Activated CD4-positive, alpha-beta T cell treated with anti-CD3 and anti-CD28 coated beads, Interleukin-2, Interleukin-6, amounts not matched to agents 100 ng/mL and 50 ng/mL, durations not matched to agents 16 hours and 8 hours (primary cell): ENCODE measurements at places on chromosomes 16 and 17.
A peak's percentile ranks its signal among the peaks of the same experiment; 100 is the strongest.

- DNase-seq: peak; percentile 65
These were observed at the start of gene PRSS21 for GRCh38 chr16:2816751-2817339. TSS of gene PRSS21 (plus strand) at chr16:2817237. CDS start at chr16:2817269, 32 bp downstream.

GRCh38 chr16:67901734-67902133 lies 8.7 kb downstream of the PSKH1 start:
- DNase-seq: no peak

GRCh38 chr16:64453646-64454045 lies 668.2 kb downstream of the CDH11 start:
- DNase-seq: no peak

GRCh38 chr16:27221576-27222248 lies 18.4 kb downstream of the KDM8 start:
- no peak for DNase-seq

- no peak for DNase-seq
These were observed 91.2 kb downstream of the GNAO1 start for GRCh38 chr16:56282451-56282850.

DNA sequence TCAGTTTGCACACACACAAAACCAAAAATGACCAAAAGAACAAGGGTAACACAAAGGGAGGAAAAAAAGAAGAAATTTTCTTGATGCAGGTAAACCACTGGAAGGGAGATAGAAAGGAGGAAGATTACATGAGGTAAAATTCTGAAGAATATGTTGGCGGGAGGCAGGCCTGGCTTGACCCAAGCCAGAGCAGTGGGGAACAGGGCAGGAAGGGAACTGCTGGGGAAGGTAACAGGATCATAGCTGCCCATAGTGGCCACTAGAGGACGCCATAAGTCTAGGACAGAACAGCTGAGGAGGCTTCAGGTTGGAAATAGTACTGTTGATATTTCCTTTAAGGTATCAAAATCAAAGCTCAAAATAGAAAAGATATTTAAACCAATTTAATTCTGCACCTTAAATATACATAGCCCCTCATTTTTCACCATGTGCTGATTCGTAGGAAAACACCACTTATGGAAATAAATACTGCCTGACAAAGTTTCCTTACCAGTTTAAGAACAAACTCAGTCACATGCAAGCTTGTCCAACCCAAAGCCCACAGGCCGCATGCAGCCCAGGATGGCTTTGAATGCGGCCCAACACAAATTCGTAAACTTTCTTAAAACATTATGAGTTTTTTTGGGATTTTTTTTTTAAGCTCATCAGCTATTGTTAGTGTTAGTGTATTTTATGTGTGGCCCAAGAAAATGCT lies 15.5 kb downstream of the VPS35 start:
- peak; percentile 65 for DNase-seq

GRCh38 chr17:81715107-81715871 lies 3.2 kb downstream of the SLC25A10 start:
- DNase-seq: no peak

DNA sequence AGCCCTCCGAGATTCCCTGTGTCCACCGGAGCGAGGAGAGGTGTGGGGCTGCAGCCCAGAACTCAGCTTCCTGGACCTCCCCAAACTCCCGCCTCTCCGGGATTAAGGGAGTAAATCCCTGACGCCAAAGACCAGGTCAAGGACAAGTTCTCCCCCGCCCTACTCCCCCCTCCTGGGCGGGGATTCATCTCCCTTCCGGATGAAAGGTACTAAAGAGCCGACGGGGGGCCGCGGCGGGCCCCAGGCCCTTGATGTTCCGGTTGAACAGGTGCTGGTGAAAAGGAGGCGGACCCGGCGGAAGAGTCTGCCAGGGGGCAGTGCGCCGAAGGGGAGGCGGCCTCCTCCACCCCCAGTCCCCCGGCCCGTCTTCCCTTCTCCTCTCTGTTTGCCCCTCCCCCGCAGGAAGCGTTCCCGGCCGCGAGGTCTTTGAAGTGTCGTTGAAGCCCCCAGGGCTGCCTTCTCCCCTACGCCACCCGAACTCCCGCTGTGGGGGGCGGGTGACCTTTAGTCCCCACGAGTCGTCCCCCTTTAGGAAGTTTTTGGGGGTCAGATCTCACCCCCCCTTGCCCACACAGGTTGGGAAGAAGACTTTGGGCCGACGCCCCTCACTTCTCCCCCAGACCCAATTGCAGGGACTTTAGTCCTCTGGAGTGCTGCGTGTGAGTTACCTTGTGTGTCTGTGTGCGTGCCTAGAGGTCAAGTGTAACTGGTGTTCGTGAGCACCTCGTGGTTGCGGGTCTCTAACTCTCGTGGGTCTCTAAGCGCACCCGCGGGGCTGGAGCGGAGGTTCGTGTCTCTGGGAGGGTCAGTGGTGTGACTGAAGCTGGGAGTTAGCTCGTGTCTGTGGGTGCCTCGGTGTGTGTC lies 1.1 kb upstream of the MLLT6 start:
- DNase-seq: peak; percentile 94

GRCh38 chr17:57447990-57448758 lies 191.9 kb downstream of the MSI2 start:
- no peak for DNase-seq

DNA sequence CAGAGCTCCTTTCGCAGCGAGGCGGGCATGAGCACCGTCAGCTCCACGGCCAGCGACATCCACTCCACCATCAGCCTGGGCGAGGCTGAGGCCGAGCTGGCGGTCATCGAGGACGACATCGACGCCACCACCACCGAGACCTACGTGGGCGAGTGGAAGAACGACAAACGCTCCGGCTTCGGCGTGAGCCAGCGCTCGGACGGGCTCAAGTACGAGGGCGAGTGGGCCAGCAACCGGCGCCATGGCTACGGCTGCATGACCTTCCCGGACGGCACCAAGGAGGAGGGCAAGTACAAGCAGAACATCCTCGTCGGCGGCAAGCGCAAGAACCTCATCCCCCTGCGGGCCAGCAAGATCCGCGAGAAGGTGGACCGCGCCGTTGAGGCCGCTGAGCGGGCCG lies 42.3 kb downstream of the JPH3 start:
- no peak for DNase-seq

- DNase-seq: no peak
These were observed 111.7 kb downstream of the SDR42E1 start for GRCh38 chr16:81899601-81900000.

DNA sequence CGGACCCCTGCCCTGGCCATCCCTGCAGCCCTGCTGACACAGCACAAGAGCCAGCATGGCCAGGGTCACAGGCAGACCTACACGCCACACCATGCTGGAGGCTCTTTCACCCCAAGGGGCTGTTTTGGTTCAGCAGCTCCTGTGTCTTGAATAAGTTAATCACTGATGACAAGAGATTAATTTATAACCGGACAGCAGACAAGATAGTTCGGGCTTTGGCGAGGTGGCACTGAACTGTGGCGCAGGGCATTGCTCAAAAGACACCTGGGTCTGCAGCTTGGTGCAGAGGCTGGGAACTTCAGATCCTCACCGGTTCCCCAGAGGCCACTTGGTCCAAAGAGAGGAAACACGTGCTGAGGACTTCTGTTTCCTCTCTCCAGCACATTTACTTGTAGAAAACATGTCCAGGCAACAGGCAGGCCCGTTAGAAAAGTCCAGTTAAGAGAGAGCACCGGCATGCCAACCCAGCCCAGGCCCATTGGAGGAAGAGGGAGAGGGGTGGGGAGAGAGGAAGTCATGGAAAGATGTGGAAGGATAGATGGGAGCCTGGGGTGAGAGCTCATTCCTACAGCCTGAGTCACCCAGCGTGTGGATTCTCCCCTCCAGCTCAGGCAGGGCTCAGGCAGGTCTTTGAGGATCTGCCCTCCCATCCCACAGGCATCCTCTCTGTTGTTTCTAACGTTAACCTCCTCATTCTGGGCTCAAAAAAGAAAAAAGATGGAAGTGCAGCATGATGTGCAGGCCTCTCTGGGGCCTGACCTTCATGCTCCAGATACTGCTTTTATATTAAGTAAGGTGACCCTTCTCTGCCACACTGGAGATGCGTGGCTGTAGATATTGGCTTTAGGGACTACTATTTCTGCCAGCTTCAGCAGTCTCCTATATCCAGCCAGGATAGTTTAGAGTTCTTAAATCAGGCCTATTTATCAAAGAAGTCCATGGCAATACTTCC lies 80.0 kb upstream of the HNF1B start:
- DNase-seq: no peak

DNA sequence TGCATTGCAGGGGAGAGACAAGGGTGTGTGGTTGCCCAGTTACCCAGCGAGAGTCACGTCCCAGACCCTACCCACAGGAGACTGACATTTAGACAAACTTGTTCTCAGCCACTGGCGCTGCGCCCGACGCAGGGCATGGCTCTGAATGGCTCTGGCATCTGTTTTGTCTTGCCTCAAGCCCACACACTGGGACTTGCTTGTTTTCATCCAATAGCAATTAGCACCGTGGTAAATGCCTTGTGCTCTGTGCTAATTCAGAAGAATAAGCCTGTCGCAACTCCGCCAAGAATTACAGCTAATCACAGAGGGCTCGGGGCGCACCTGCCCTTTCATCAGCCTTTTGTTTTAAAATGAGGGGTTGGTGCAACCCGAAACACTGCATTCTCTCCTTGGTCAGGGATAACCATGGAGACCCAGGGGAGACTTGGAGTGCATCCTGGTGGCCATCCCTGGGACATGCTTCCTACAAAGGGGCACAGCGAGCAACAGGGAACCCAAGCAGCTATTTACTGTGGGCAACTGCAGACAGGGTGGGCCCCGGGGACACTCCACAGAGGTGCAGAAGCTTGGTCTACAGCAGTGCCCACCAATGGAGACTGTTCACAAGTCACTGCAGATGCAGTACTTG lies 220.6 kb upstream of the ZFHX3 start:
- no peak for DNase-seq

GRCh38 chr16:49478107-49478506 lies 104.5 kb downstream of the C16orf78 start:
- DNase-seq: no peak

DNA sequence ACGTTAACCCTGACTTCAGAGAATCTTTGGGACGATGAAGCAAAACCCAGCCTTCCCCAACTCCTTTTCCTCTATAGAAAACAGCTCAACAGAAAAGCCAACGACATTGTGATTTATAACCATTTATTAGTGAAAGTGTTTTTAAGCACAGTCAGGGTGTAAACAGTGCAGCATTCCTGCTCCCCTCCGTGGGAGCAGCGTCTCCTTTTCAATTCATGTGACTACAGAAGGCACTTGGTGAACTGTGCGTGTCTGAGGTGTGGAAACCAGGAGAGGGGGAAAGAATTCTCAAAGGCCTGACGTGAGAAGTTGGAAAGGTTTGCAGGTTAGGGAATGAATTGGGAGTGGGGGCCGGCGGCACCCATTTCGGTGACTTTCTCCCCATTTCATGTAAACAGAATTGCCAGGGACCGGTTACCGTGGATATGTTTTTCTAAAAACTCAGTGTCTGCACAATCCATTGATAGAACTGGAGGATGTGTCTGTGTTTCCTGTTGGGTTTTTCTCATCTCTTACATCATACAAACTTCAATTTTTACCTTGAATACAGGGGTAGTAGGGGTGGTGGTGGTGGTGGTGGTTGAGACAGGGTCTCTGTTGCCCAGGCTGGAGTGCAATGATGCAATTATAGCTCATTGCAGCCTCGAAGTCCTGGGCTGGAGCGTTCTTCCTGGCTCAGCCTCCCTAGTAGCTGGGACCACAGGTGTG lies 53.1 kb downstream of the NDE1 start:
- no peak for DNase-seq

DNA sequence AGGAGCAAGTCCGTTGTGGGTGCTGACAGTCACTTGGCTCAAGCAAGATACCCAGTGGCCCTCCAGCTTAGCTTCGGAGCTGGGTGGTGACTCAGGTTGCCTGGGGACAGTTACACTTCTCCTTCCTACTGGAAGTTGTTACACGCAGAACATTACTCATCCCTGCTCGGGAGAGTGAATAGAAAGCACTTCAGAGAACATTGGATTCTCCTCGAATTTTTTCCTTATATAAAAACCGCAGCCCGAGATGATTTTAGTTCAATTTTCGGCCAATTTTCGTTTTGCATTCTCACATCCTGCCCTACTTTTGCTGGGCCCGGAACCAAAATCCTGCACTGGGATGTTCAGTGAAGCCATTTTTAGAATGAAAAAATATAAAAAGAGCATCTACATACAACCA lies 99.7 kb downstream of the ELAC2 start:
- DNase-seq: no peak

DNA sequence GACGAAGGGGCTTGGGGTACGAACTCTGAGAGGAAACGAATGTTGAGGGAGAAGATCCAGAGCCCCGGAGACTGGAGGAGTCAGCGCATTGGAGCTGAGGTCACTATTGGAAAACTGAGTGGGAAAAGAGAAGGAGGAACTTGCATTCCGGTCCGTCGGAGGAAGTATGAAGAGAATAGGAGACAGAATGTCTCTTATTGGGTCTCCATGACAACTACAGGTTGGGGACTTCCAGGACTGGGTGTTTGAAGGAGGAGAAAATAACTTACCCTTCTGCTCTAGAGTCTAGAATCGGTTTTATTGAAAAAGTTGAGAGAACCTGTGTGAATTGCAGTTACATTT lies 537 bp downstream of the GOSR1 start:
- peak; percentile 20 for DNase-seq

DNA sequence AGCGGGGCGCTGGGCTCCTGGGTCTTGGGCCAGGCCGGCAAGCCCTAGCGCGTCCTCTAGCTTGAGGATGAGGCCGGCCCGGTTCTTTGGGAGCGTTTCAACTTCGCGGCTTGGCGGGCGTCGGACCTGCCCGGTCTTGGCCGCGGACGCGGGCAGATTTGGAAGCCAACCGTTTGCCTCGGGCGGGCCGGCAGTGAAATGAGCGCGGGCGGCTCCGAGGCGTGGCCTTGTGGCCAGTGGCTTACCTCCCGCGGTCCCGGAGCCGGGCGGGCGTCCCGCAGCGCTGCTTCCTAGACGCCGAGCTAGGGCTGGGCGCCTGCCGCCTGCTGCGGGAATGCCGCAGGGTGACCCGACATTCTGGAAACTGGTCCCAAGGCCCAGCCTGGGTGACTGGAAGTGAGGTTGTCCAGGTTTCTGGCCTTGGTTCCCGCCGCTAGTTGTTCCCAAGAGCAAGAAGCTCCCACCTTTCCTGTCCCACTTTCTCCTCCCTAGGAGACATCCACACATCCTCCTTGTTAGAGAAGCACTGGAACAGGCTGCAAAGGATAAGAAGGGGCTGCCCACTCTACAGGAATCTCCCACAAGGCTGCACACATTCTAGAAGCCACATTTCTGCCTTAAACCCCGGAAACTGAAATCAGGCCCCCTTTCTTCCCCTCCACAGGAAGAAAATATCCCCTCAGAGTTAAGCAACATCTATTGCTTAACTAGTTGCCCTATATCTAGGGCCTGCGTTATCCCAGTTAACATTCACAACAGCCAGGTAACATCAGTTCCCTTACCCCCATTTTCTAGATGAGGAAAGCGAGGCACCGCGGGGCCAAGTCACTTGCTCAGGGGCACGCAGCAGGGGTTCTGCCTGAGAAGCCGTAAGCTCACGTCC lies 4.5 kb upstream of the CBX8 start:
- DNase-seq: no peak

DNA sequence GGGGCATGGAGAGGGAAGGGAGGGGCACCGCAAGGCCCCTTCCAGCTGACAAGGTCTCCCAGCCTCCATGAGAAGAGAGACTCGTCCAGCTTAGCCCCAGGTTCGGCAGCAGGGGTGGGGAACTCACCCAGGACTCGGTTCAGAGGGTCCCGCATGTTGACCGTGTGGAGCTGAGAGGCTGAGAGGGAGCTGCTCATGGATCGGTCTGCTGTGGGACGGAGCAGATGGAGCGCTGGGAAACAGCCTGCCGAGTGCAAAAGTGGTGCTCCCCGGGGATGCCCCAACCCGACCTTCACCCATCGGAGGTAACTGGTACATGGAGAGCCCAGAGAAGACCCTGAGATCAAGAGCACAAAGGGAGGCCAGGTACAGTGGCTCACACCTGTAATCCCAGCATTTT lies 4.9 kb downstream of the CSF3 start:
- no peak for DNase-seq

GRCh38 chr17:59914274-59914854 lies 21.4 kb downstream of the RPS6KB1 start:
- DNase-seq: peak; percentile 50

GRCh38 chr16:56269811-56270684 lies 78.8 kb downstream of the GNAO1 start:
- DNase-seq: no peak
